Subcutaneous adipose tissue (tissue), 4 donors: ENCODE measurements at places on chromosomes 2 and 18. TPM values are rescaled to one million over a fixed set of nuclear protein-coding genes. Genes with fewer than 3 reads are reported as not detected.

Gene PTGR3
- total RNA-seq = 20.1 TPM

Gene STEAP3
- total RNA-seq = 17.9 TPM

Gene IL1R2
- 8.3 TPM for total RNA-seq

Gene EFEMP1
- 424 TPM for total RNA-seq
